Transverse colon (tissue), 4 donors: ENCODE measurements at places on chromosomes 7 and 10. TPM values are rescaled to one million over a fixed set of nuclear protein-coding genes. Genes with fewer than 3 reads are reported as not detected.

Gene CCL24
- 2.2 TPM for total RNA-seq

Gene PLXDC2
- 26.8 TPM for total RNA-seq

Gene RELN
- total RNA-seq: 1.5 TPM

Gene WIPF3
- total RNA-seq: not detected

Gene CCAR1
- total RNA-seq: 51.3 TPM

- H3K4me3 ChIP-seq: no peak overlapping the region
- no peaks in the 10 kb centered on the region for H3K27me3 ChIP-seq
- H3K36me3 ChIP-seq: peaks cover 4% of the 10 kb centered on the region
- H3K27ac ChIP-seq: no peak overlapping the region
- no peak for DNase-seq
Observed at GRCh38 chr10:125734148-125734547, 14.6 kb downstream of the EDRF1 start.

- no peaks in the 10 kb centered on the region for H3K27me3 ChIP-seq
- no peak overlapping the region for H3K4me3 ChIP-seq
- H3K27ac ChIP-seq: no peak overlapping the region
Observed at GRCh38 chr10:119450606-119451299, 91.8 kb downstream of the RGS10 start.

- no peaks in the 10 kb centered on the region for H3K27me3 ChIP-seq
- DNase-seq: no peak
- H3K36me3 ChIP-seq: no peaks in the 10 kb centered on the region
- no peak overlapping the region for H3K4me3 ChIP-seq
Observed at GRCh38 chr10:45150997-45151396, 150.3 kb downstream of the ZNF22 start.

GRCh38 chr7:116588225-116588624 lies 63.4 kb downstream of the CAV1 start:
- no peak overlapping the region for H3K27ac ChIP-seq
- H3K4me3 ChIP-seq: no peak overlapping the region

GRCh38 chr7:101390901-101391301 lies 28.2 kb downstream of the COL26A1 start:
- H3K4me3 ChIP-seq: no peak overlapping the region
- peaks cover 56% of the 10 kb centered on the region for H3K27me3 ChIP-seq
- H3K27ac ChIP-seq: no peak overlapping the region
- no peaks in the 10 kb centered on the region for H3K36me3 ChIP-seq

DNA sequence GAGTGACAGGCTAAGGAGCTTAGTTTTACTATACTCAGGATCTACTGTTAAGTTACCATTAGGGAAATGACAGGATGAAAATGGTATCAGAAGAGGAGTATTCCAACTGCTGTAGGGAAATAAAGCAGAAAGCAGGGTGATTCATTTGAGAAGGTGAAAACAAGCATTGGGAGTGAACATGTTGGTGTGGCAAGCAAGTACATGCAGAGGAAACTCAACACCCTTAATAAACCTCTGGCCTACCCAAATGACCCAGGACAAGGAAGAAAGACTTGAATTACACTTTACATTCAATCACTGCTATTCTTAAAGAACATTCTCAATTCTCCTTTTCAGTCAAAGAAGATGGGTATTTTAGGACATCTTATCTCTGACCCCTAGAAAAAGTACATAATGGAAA lies 28.7 kb downstream of the ERLIN1 start:
- DNase-seq: no peak

DNA sequence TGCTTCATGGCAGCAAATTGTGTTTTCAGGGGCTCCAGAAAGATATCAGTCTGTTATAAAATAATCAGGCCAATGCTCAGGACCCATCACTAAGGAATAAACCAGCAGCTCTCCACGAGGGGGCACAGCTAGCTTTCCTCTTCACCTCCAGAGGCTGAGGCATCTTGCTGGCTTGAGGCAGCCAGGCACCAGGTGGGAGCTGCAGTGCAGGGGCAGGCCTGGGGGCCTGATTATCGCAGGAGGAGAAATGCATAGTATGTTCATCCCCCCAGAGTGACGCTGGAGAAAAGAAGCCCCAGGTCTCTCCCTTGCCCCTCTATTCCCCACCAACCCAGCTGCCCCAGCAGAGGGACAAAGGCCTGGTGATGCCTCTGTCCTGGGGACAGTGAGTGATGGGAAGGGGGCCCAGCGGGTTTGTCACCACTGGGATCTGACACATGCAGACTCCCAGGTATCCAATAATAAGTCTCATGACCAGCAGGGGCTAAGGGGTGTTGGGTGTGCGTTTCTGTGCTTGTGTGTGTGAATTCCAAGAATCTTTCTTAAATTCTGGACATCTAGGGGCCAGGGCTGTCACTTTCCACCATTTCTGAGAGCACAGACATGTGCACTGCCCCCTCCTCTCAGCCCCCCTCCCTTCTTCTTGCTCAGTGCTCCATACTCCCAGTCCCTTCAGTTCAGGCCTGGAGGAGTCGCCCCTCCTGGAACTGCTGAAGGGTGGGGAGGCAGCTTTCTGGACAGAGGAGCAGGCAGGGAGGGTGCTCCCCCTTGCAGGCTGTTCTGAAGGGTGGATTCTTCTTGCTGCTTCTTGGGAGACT lies 128.1 kb upstream of the FAM20C start:
- H3K4me1 ChIP-seq: no peaks in the 10 kb centered on the region
- H3K27me3 ChIP-seq: no peaks in the 10 kb centered on the region
- DNase-seq: peak; percentile 53

DNA sequence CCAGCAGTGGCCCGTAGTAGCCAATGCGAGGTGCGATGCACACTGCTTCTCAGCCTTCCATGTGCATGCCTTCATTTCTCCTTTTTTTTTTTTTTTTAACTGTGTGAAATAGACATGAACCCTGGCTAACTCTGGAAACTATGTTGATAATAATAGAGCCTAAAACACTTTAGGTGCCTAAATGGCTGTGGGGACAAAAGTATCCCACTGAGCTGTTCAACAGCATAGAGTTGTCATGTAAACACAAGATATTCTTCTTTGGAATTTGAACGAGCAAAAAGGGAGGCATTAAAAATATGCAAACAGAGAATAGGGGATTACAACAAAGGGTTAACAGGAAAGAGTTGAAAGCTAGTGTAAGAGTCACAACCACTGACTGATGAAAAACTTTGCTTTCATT lies 162.1 kb upstream of the NOBOX start:
- no peak for DNase-seq
- H3K27ac ChIP-seq: no peak overlapping the region
- no peaks in the 10 kb centered on the region for H3K36me3 ChIP-seq
- H3K27me3 ChIP-seq: no peaks in the 10 kb centered on the region
- H3K4me1 ChIP-seq: no peaks in the 10 kb centered on the region

DNA sequence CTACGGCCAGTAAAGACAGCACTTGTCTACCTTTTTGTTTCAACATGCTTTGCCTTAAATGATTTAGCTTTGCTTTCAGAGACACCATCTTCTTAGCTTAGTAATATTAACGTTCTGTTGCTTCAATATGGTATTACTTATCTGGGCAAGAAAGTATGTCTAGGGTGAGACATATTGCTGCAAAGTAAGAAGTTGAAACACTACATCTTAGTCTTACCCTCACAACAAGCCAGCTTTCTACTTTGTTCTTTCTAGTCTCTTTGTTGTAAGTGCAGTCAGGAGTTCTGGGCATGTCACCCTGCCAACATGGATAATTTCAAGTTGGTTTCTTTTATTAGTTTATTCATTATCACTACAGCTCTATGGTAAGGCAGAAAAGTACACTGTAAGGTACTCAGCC lies 122.7 kb upstream of the DNAJB12 start:
- H3K27ac ChIP-seq: no peak overlapping the region
- no peaks in the 10 kb centered on the region for H3K27me3 ChIP-seq
- H3K4me3 ChIP-seq: no peak overlapping the region
- H3K36me3 ChIP-seq: no peaks in the 10 kb centered on the region

DNA sequence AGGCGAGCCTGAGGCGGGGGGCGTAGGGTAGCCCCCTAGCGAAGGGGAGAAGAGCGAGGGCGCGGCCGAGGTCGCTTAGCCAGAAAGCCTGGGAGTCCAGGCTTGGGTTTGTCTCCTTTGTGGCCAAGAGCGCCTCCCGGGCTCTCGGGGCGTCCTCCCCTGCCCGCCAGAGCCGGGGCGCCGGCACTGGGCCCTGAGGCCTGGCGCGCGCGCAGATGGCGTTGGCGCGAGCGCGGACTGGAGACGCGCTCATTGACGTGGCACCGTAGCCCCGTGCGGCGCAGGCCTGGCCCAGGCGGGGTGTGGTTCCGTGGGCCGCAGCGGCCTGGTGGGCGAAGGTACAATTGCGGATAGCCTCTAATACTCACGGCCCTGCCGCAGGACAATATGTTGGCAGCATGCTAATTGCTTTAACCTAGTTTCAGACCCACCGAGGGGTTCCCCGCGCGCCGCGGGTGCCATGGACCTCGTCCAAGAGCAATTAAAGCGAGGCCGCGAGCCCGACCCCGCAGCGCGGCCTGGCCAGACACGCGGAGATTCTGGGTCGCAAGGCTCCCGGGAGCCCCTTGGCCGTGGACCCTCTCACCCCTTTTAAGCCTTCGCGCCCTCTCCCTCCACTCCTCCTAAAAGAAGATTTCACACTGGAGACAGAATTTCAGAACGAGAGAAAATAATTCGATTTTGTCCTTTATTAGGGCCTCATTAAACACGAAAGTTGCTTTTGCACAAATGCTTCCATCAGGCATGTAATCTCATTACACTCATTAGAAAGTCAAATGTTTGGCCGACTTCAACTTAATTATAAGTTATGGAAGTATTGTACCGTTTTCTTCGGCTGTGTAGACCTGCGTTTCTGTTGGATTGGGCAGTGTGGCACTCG lies 3.1 kb downstream of the PTF1A start:
- H3K27ac ChIP-seq: no peak overlapping the region
- peaks cover 11% of the 10 kb centered on the region for H3K4me1 ChIP-seq
- no peaks in the 10 kb centered on the region for H3K36me3 ChIP-seq
- H3K27me3 ChIP-seq: peaks cover 100% of the 10 kb centered on the region
- H3K4me3 ChIP-seq: no peak overlapping the region

GRCh38 chr7:86149024-86149665 lies 494.6 kb upstream of the GRM3 start:
- no peak for DNase-seq
- H3K27me3 ChIP-seq: no peaks in the 10 kb centered on the region
- H3K4me1 ChIP-seq: no peaks in the 10 kb centered on the region
- no peak overlapping the region for H3K4me3 ChIP-seq

GRCh38 chr10:15166325-15166724 lies 2.2 kb downstream of the NMT2 start:
- no peak overlapping the region for H3K4me3 ChIP-seq
- no peak overlapping the region for H3K27ac ChIP-seq
- no peaks in the 10 kb centered on the region for H3K27me3 ChIP-seq
- no peak for DNase-seq
- H3K4me1 ChIP-seq: peaks cover 3% of the 10 kb centered on the region

GRCh38 chr7:132291481-132291880 lies 284.8 kb downstream of the PLXNA4 start:
- no peaks in the 10 kb centered on the region for H3K27me3 ChIP-seq
- no peaks in the 10 kb centered on the region for H3K4me1 ChIP-seq
- DNase-seq: no peak
- no peak overlapping the region for H3K4me3 ChIP-seq
- no peaks in the 10 kb centered on the region for H3K36me3 ChIP-seq

DNA sequence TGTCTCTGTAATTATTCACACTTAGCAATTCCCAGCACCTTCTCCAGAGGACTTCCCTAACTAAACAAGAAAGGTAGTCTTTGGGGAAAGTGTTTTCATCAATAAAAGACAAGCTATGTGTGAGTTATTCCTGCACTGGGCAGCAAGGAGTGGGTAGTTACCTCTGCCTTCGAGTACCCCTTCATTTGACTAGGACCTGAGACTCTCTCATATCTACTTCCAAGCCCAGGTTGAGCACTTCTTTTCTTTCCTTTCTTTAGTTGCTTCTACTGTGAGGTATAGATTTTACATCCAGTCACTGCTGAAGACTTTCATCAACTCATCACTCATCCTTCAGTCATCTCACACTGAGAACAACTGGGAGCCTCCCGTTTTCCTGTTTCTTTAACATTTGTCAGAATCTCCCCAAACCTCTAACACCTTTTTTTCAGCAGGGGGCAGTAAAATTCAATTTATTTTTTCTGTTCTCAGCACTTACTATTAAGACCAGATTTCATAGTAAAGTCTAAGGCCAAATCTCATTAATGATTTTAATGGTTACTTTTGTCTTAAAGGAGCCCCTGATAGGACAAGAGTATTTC lies 80.1 kb upstream of the PRSS1 start:
- no peaks in the 10 kb centered on the region for H3K4me1 ChIP-seq
- no peaks in the 10 kb centered on the region for H3K36me3 ChIP-seq
- no peak for DNase-seq
- no peaks in the 10 kb centered on the region for H3K27me3 ChIP-seq

DNA sequence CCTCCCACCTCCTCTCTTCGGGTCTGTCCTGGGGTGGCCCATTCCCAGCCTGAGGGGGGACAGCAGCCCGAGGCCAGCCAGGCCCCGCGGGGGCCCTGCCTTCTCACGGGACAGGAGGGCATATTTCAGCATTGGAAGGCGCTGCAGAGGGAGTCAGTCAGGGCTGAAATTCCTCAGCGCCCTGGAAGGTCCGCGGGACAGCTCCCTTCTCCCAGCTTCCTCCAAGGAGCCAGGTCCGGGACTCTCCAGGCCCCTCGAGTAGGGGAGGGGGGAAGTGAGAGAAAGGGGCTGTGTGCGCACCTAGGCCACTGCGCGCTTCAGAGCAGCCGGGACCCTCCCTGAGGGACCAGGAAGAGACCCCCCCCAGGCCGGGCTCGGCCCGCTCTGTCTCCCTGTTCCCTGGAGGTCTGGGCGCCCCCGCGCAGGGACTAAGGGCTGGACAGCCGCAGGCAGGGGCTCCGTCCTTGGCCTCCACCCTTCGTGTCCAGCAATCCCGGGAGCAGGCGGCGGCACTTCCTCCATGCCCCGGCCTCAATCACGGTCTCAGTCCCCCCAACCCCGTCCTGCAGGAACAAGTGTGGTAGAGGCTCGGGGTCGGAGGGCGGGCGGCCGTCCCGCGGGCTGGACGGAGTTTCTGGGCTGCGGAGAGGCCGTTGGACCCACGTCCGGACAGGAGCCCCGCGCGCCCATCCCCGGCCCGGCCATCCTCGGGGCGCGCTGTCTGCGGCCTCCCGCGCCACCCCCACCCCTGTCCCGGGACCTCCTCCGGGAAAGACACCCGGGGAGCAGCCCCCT lies 6.0 kb upstream of the ELFN1 start:
- peaks cover 11% of the 10 kb centered on the region for H3K4me1 ChIP-seq
- peaks cover 84% of the 10 kb centered on the region for H3K27me3 ChIP-seq
- DNase-seq: peak; percentile 5
